ENCODE measurements at places on chromosomes 1 and 21.

DNA sequence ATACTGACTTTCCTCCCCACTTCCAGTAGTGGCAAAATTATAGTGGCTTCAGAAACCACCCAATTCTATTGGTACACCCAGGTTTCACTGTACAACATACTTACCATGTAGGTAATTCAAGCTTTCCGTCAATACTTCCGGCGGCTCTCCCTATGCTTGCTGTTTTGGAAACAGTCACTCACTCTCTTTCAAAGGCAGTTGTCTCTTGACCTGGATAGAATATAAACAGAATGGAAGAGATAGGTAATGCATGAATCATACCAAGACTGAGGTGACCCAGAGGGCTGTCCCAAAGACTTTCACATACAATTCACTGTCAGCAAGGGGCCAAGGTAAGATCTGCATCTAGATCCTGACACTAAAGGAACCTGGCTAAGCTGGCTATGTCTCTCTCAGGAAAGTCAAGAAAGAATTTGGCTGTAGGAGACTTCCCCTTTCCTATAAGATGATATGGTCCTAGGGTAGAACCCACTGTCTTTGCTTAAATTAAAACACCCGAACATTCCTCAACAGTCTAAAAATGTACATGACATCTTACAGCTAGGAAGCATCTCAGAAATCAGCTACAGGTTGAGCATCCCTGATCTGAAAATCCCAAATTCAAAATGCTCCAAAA lies 59.6 kb downstream of the LUZP1 start:
- DNase-seq = no peak

DNA sequence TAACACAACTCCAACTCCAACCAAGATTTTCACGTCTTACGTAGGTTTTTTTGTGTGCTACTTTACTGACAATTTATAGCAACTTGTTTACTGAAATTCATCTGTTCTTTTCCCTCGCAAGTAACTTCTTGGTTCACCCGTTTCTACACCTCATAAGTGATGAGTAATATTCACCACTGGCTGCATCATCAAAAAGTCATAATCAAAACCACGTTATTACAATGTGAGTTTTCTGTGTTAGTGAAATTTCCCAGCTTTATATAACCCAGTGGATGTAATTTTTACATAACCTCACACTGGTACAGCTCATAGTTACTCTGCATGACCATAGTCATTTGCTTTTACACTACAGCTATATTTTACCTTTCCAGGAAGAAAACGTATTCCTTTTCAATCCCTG lies 401.1 kb upstream of the LYPLAL1 start:
- no peak for DNase-seq

DNA sequence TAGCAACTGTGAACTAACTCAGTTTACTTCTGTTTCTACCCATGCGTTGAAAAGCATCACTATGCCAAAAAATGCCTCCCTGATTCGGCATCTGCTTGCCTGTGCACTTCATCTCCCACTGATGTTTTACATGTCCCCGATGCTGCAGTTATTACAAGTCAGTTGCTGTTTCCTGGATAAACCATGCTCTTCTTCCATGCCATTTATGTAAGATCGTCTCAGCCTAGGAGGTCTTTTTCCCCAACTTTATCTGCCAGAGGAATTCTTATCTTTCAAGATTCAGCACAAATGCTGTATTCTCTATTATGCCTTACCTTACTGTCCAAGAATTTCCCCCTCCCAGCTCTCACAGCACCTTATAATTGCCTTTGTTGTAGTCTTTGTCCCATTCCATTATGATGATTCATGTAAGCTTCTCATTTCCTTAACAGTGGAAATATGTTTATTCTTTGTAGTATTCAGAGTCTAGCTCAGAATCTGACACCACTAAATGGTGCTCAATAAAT lies 30.0 kb downstream of the PRKACB start:
- DNase-seq = no peak

GRCh38 chr1:116850436-116850835 lies 59.3 kb upstream of the PTGFRN start:
- no peak for DNase-seq

- DNase-seq = peak; percentile 96
These were observed at the start of gene HLX for GRCh38 chr1:220879076-220879508. TSS of gene HLX (plus strand) at chr1:220879443. CDS start at chr1:220879858, 415 bp downstream.

GRCh38 chr1:168654198-168654915 lies 74.6 kb downstream of the DPT start:
- DNase-seq = no peak

DNA sequence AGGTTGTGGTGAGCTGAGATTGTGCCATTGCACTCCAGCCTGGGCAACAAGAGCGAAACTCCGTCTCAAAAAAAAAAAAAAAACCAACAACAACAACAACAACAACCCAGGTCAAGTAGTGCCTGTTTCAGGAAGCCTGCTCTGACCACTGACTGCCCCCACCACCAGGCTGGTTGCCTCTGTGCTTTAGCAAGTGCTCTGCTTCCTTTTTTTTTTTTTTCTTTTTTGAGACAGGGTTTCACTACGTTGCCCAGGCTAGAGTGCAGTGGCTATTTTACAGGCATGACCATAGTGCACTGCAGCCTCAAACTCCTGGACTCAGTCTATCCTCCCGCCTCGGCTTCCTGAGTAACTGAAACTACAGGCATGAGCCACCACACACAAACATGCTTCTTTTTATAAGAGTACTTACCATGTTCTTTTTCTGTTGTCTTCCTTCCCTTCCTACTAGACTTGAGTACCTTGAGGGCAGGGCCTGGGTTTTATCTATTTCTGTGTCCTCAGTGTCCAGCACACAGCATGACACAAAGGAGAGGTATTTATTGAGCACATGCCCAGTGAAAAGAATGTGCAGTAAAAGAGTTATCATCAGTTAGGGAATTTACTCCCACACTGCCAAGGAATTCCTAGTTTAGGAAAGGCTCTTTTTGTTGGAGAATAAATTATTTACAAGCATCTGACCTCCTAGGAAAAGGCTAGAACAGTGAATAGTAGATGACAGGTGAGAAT lies 9.9 kb upstream of the COA7 start:
- no peak for DNase-seq

GRCh38 chr1:59690171-59690930 lies 124.4 kb upstream of the HOOK1 start:
- no peak for DNase-seq

GRCh38 chr1:32782086-32782485 lies 35.1 kb downstream of the YARS1 start:
- DNase-seq = no peak

DNA sequence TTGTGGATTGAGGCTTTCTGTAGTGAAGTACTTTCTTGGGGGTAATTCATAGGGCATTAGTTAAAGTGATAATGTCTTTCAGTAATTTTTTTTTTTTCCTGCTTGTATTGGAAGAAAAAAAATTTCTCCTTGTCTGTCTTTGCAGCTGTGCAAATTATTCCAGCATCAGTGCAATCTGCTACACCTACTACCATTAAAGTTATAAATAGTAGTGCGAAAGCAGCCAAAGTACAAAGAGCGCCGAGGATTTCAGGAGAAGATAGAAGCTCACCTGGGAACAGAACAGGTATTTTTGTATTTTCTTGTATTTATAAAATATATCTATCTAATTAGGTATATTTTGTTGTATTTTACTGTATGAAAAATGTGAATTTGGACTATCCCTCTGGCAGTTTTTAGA lies 29.3 kb downstream of the GABPA start:
- DNase-seq = no peak

- DNase-seq = no peak
These were observed 92.0 kb downstream of the USH2A start for GRCh38 chr1:216331211-216331610.

GRCh38 chr1:245279346-245279745 lies 124.6 kb downstream of the KIF26B start:
- DNase-seq = no peak

DNA sequence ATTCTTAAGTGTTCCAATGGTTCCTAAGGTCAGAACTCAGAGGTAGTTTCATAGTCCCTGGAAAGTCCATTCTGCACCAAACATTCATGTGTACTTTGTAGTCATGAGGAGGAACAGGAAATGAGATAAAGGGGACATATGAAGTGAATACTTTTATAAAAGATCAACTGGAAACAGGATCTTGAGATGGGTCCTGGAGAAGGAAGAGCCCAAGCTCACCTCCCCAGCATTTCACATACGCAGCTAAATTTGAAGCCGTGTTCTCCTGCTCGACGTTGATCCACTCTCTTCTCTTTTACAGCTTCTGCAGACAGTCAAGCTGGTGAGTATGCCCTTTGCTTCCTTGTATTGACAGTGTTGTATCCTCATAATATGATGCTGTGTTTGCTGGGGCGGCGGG lies 429 bp downstream of the FCGR2A start:
- no peak for DNase-seq

- no peak for DNase-seq
These were observed 25.5 kb upstream of the MTMR11 start for GRCh38 chr1:149962039-149962647.

DNA sequence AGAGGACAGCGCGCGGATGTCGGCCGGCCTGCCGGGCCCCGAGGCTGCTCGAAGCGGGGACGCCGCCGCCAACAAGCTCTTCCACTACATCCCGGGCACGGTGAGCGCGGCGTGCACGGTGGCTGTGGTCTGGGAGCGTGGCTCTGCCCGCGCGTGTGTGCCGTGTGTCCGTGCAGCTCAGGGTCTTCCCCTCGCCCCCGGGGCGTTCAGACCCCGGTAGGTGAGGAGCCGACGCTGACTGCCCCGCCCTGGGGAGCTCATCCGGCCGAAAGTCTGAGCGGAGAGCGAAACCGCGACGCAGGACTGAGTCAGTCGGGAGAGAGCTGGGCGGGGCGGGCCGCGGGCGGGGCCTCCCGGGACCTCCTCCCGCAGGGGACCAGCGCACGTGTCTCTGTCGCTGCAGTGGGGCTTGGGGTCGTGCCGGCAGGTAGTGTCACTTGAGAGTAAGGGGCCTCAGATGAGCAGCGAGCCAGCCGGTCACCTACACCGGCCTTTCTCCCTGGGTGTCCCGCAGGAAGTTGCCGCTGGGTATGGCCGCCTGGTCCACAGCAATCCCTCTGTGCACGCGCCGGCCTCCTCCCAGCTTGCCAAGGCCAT lies 520 bp downstream of the PLEKHN1 start:
- peak; percentile 94 for DNase-seq

DNA sequence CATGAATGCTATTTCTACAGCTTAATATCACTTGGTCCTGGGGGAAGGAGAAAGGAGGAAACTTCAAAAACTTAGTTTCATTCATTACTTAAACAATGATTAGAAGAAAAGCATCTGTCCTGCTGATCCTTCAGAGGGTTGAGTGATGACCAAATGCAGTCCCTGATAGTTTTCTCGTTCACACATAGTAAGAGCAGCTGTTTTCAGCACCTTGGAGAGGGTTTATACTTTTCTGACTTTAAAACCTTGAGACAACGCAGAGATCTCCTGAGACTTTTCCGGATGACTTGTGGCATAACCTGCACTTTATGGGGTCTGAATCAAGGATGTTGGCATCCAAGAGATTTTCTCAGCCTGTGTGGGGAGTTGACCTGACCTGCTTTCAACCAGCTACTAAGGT lies 94.0 kb upstream of the KCND3 start:
- DNase-seq = no peak

GRCh38 chr1:29133861-29134694 lies 10.4 kb upstream of the TMEM200B start:
- no peak for DNase-seq

DNA sequence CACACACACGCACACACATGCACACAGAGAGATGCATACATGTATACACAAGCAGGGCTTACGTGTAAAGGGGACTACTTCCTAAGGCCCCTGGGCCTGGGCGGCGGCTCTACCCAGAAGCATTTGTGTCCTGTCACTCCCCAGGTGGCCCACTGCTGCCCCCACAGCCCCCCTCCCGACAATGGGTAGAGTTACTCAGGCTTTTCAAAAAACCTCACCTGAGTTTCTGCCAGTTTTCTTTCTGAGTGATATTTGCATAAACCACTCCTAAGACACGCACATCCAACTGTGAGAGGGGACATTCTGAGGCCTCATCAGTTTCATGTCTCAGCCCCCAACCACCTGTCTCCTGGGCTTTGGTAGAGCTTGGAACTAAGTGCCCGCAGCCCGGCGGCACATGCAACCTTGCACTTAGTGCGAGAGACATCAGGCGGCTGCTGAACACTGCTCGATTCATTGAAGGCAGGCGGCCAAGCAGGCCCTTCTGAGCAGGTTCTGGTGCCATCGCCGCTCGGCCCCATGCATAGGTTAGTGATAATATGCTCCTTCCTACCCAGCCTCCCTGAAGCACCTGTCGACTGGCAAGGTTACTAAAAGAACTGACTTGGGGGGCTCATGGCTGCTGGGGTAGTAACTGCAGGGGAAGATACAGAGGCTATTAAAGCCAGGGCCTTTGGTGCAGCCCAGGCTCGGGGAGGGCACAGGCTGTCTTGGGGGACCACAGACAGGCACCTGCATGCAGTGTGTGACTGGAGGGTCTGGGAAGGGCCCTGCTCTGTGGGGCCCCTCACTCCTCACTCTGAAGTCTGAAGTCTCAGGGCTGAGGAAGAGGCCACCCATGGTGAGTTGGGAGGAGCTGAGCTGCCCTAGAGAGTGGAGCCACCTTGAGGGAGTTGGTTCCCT lies 364.2 kb upstream of the VAMP3 start:
- DNase-seq = no peak

- DNase-seq = no peak
These were observed 14.4 kb downstream of the ANP32E start for GRCh38 chr1:150221552-150221951.

- DNase-seq = no peak
These were observed 13.4 kb downstream of the HYI start for GRCh38 chr1:43440358-43440757.

- no peak for DNase-seq
These were observed 435.5 kb downstream of the SIPA1L2 start for GRCh38 chr1:232194424-232194823.

GRCh38 chr1:197685785-197686184 lies 89.5 kb downstream of the DENND1B start:
- no peak for DNase-seq

- DNase-seq = no peak
These were observed 33.5 kb downstream of the SYF2 start for GRCh38 chr1:25198663-25199252.

- DNase-seq = no peak
These were observed 540 bp downstream of the CD55 start for GRCh38 chr1:207321790-207322645.

DNA sequence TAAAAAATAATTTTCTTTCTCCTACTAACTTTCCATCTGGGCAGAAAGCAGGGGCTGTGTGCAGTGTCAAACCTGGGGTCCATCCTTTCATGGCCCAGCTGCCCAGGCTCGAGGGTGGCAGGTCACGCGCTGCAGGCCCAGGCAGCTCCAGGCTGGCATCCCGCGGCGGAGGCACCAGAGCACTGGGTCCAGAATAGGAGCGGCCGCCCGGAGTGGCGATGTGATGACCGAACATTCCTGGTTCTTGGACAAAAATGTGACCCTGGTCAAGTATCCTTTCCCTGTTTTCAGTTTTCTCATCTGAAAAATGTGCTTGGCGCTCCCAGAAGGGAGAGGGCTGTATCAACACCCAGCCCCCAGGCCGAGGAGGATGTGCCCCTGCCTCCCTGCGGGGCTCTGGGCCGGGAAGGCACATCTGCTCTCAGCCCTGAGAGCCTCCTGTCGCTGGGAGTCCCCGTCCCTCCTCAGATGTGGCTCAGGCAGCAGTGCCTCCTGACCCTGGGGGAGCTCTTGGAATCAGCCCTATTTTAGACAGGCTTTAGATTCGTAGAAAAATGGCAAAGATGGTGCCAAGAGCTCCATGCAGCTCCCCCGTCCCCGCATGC lies 29.3 kb downstream of the SLX9 start:
- DNase-seq = no peak

- peak; percentile 65 for DNase-seq
These were observed 54.3 kb upstream of the HNRNPU start for GRCh38 chr1:244918421-244919319.
